NCI-H1436 treated with DMSO at 0.1 percent for 48 hours (cell line): ENCODE measurements at places on chromosomes 5 and 9.
A peak's percentile ranks its signal among the peaks of the same experiment; 100 is the strongest.

- DNase-seq, result no peak
Measured at GRCh38 chr5:117761186-117761585, 1186.6 kb upstream of the SEMA6A start.

GRCh38 chr9:29212397-29213387 is 1639.4 kb upstream of the C9orf72 start:
- no peak for DNase-seq

DNA sequence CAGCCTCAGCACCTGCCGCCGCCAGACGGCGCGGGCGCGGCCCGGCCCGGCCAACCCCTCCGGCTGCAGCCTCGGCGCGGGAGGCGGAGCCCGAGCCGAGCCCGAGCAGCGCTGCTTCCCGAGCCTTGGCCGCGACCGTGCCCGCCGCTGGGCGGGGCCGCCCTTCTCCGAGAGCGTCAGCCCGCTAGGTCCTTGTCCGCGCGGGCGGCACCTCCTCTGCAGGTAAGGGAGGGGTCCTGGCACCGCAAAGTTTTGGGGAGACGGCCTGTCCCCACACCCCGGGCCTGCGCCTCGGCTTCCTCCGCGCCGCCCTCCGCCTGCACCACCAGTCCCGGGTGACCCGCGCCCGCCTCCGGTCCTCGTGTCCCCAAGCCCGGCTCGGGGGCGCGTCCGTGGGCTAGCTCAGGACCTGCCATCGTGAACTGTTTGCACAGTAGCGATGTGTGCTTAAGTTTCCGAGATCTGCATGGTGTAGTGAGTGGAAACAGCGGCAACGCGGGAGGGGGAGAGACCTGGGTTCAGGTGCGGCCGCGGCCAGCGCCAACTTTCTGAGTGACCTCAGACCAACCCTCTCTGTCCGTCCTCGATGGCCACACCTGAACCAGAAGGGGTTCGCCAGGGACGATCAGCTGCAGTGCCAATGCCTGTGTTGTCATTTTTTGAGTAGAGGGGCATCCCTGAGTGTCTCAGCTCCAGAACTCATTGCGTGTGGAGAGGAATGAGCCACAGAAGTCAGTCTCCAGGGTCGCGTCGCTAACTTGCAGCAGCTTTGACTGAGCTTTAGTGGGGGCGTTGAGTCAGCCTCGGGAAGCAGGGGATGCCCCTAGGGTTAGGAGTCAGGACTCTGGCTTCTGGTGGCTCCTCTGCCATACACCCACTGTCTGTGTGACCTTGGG is at the start of gene FRMPD1:
Gene FRMPD1, plus strand, starts transcription at position 82 of the 896 bp plus-strand sequence. CDS start 41,688 bp downstream, outside the sequence.
- DNase-seq, result no peak

- DNase-seq, result no peak
Measured at GRCh38 chr9:96494215-96494800, 44.3 kb downstream of the HABP4 start.

DNA sequence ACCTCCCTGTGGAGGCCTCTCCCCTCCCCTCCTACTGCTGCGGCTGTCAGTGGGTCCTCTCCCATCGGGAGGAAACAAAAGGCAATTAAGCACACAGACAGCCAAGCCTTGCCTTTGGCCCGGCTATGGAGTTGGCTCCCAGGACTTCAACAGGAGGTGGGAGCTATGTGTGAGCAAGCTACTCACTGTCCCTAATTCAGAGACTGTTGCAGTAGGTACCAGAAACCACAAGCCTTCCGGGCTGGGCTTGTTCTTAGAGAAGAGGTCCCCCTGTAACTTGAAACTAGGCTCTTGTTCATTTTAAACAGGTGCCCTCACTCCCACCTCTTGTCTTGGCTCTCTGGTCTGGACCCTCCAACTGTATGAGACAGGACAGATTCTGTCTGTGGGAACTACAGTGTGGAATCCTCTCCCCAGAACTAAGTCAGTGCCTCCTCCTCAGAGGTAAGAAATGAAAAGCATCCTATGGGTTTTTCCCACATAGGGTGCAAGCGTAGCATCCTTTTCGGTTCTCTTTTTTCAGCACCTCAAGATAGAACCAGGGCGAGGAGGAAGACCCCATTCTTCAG is 561.1 kb downstream of the EBF1 start:
- DNase-seq, result no peak

DNA sequence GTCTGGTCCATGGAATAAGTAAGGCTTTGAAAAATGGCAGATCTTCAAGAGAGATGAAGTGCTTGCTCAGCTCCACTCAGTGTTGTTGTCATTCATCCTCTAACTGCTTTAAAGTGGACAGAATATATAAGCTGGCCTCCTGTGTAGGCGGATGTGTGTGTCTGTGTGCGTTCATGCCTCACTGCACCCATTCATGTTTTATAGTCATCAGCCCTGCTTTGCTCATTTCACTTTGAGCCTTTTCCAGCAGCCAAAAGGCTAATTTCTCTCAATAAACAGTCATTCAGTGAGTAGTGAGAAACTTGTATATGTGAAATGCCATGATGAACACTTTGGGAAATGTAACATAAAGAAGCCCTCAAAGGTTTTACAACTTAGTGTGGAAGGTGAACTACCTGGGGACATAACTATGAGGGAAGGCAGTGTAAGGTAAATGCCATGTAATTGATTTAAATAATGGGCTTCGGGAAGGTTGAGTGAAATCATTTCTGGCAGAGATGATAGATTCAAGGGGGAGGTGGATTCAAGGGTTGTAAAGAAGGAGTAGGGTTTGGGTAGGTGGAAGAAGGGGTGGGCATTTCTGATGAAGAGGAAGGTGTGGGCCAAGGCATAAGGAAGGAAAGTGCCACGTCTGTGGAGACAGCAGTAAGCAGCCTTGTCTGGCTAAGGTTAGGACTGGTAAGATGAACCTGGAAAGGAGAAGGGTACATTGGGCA is 15.7 kb downstream of the TTC23L start:
- DNase-seq, result peak; percentile 46

GRCh38 chr9:127059765-127060361 is 62.6 kb downstream of the ANGPTL2 start:
- DNase-seq, result no peak

DNA sequence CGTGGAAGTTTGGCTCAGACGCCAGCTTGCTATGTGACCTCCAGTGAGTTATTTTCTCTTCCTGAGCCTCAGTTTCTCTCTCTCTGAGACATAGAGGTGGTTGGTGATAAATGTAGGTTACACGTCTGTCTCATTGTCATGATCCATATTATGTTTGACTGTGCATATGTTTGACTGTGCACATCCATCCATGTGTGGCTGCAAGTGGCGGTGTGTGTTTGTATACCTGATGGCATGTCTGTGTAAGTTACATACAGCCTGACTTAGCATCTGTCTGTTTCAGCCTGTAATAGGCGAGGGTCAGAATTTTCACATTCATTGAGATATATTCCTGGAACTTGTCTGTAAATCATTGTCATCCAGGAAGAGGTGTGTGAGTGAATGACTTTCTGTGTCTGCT is 3.3 kb downstream of the SPARC start:
- no peak for DNase-seq

GRCh38 chr5:134749415-134749814 is 9.2 kb upstream of the DDX46 start:
- no peak for DNase-seq

- no peak for DNase-seq
Measured at GRCh38 chr5:2023196-2023595, 140.5 kb upstream of the IRX4 start.

- no peak for DNase-seq
Measured at GRCh38 chr5:143065185-143065965, 295.2 kb downstream of the ARHGAP26 start.

GRCh38 chr5:112742424-112742823 is 4.7 kb downstream of the APC start:
- DNase-seq, result no peak

GRCh38 chr5:139708877-139709581 is 60.9 kb downstream of the CXXC5 start:
- no peak for DNase-seq

- DNase-seq, result no peak
Measured at GRCh38 chr5:4929092-4929655, 211.0 kb upstream of the ADAMTS16 start.

- DNase-seq, result no peak
Measured at GRCh38 chr9:122392714-122393113, 21.9 kb downstream of the PTGS1 start.

DNA sequence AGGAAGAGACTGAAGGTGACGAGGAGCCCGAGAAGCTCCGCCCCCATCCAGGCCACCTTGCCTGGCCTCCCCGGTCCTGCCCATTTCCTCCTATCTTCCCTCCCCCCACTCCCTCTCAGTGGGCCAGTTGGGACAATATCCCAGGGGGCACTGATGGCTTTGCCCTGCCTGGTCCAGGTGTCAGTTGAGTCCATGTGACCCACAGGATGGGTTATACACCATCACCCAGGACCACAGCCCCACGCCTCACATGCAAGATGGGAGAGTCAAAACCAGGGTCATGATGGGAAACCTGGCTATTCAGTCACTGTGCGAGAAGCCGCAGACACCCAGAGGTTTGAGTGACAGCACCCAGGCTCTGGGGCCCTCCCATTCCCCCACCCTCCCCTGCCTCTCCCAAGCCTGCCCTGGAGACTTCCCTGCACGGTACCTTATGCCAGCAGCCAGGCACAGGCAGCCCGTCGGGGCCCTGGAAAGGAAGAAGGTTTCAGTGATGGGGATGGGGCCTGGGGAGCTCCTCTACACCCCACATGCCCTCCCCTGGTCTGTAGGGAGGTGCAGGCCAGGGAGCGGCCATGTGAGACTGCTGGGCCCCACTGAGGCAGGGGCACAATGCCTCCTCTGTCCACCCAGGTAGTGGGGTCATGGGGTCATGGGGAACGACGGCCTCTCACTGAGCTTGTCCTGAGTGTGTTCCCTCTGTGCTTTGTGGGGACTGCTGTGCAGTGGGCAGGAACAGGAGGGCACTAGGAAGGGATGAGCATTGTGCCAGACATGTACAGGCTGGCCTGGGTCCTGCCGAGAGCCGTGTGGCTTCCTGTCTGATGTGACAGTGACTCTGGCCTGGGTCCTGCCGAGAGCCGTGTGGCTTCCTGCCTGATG is 6.3 kb upstream of the PHYKPL start:
- no peak for DNase-seq

GRCh38 chr5:177403102-177403791 is 2.8 kb upstream of the PFN3 start:
- DNase-seq, result no peak

GRCh38 chr9:20474496-20474895 is 147.8 kb downstream of the MLLT3 start:
- no peak for DNase-seq

DNA sequence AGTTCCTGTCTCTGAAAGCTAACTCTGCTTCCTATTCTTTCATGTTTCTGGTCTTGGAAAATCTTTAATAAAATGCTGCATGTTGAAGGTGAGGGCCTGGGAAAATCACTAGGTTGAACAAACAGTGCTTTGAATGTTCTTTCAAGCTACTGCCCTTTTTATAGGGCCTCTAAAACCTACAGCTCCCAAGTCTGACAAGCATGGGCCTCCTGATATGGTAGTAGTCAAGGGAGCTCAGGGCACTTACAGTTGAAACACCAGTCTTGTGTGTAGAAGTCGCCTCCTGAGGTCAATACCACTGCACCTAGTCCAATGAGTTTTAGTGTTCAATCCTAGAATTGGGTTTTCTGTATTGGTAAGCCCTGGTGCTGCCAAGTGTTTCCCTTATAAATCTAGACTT is 20.5 kb downstream of the VLDLR start:
- no peak for DNase-seq

DNA sequence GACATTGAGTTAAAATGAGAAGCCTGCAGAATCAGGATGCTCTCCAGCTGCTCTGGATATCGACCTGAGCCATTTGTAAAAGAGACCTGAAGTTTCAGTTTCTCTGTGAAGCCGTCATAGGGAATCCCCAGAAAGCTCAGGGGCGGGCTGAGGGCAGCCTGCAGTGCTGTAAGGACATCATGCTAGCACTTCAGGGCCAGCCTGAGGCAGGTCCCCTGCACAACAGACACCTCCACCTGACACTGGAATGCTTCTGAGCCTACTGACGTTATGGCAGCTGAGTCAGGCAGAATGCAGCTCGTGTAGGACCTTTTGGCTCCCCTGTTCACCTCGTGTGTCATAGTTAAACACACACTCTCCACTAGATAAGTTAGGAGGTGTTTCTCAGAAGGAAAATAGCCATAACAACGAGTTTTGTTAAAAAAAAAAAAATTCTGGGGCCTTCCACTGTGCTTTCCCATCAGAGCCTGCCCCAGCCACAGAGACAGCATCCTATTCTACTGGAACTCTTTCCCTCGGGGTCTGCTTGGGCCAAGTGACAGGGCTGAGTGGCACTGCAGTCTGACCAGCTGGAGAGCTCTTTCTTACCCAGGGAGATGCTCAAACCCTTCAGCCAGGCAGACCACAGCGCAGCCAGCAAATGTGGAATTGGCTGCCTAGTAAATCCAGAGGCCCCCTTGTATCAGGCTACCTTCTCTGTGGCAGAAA is 354.9 kb downstream of the DIRAS2 start:
- no peak for DNase-seq

GRCh38 chr5:132392411-132392810 is 22.9 kb downstream of the SLC22A5 start:
- DNase-seq, result no peak

GRCh38 chr5:146499680-146500079 is 16.3 kb downstream of the GPR151 start:
- DNase-seq, result no peak

DNA sequence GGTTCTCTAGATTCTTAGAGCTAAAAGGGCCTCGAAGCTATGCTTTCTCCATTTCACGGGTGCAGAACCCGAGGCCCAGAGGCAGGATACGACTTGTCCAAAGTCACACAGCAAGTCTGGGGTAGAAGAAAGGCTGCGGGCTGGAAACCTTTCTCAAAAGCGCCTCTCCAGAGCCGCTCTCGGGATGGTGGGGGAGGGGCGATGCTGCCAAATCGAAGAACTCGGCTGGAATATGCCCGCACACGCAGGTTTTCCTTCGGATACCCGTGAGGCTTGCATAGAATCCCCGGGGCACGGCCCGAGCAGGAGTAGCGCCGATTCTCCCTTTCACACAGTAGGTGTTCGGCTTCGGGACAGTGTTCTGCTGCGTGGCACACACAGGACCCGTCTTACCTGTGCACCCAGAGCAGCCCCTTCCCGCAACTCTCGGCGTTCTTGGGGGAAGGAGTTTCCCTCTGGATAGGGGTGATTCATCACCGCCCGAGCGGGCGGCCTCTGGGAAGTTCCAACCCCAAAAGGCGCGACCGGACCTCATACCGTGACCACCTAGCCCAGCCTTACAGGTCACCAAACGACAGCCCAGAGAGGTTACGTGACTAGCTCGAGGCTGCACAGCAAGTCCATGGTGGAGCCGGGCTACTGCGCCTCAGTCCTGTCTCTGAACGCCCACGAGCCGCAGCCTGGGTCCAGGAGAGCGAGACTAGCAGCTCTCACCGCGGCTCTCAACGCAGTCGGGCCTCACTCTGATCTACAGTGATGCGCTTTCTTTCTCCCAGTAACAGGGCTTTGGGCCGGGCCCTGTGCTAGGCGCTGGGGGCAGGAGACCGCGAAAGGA is 4.1 kb downstream of the PAX5 start:
- DNase-seq, result no peak

DNA sequence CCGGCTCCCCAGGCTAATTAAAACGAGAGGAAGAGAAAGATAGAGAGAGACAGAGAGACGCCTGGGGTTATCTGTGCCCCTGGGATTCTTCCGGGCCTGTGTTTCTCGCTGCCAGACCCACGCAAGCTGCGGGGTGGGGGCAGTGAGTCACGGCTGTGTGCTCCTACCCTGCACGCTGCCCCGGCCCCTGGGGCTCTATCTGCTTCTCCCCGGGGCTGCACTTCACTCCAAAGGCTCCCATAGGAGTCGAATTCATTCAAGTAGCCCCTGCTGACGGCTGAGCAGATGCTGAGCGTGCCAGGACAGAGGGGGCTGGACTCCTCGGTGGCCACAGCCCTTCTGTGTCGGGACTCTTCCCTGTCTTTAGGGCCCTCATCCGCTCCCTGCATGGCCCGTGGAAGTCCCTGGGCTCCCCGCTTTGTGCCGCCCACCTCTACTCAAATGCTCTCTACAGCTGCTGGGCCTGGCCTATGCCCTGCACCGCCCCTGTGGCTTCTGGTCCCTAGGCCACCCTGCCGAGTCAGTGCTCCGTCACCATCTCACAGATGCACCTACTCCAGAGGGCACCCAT is 22.8 kb downstream of the SARDH start:
- no peak for DNase-seq
